ENCODE measurements at places on chromosomes 4 and X.

- no peak for DNase-seq
These were observed 15.2 kb upstream of the PDLIM5 start for GRCh38 chr4:94436512-94436911.

- DNase-seq: no peak
These were observed 15.8 kb upstream of the LDB2 start for GRCh38 chr4:16914208-16914607.

DNA sequence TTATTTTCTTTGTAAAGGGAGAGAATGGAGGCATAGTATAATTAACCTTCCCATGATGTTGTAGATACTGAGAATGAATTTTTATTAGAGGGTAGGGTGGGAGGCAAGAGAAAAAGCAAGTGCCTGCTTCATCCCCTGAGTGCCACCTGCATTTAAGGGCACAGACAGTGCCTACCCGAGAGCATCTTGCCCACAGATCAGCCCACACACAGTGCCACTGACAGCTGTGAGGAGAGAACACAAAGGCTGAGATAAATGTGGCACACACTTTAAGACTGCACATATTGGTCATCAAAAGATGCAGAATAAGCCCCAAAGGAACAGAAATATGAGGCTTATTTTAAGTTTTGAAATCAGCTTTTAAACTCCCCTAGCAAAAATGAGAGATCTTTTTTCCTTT is 250.8 kb downstream of the SLC39A8 start:
- DNase-seq: no peak

DNA sequence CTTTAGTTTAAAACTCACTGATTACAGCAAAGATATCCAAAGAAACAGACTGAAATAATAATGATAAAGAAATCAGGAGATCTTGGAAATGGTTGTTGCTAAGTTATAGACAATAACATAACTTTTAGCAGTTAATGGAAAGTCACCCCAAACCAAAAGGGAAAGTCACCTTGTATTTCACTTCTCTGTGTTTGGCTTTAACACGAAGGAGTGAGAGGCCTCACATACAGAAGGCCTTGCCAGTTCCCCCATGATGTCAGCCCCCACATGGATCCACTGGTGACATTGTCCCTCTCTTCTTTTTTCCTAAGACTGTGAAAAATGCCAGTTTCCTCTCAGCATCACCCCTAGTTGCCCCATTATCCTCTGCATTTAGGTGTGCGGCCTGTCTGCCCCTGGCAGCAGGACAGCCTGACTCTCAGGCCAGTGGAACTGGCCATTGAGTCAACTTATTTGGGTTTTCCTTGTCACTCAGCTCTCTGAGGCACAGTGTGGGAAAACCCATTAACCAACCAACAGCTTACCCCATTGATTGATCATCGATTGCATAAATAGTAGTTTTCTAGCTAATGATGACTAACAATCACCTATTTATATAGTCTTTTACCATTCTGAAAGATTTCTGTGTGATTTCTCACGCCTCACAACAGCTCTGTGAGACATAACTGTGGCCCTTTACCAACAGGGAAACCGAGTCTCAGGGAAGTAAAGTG is 308.1 kb downstream of the PTTG2 start:
- no peak for DNase-seq

- no peak for DNase-seq
These were observed 108.1 kb downstream of the ATG4A start for GRCh38 chrX:108199691-108200090.

DNA sequence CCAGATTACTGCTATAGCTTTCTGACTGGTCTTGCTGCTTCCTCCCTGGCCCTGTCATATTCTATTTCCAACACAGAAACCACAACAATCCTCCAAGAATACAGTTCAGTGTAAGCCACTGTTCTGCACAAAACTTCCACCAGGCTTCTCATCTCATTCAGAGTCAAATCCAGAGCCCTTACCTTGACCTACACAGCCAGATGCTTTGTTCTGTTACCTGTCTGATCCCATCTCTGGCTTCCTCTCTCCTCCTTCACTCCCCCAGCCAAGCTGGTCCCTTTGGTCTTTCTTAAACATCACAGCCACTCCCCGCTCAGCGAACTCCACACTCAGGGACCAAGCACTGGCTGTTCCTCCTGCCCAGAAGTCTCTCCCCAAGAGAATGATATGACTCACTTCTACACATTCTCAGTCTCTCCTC is 84.8 kb upstream of the BMP2K start:
- DNase-seq: no peak

- no peak for DNase-seq
These were observed 38.2 kb downstream of the HTRA3 start for GRCh38 chr4:8307714-8308113.

- no peak for DNase-seq
These were observed 280.3 kb upstream of the INTU start for GRCh38 chr4:127352220-127353113.

DNA sequence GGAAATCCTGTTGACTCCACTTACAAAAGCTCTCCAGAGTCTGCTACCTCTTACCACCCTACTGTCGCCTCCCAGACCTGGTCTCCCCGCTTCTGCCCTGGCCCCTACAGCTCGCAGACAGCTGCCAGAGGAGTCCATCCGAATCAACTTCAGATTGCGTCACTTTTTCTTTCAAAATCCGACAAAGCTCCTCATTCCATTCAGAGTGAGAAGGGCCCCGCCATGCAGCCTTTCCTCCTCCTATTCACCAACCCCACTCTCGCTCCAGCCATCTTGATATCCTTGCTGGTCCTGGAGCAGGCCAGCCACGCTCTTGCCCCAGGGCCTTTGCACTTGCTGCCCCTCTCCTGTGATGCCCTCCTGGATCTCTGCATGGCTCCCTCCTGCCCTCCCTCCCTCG is 5.2 kb upstream of the OPN1LW start:
- DNase-seq: no peak

DNA sequence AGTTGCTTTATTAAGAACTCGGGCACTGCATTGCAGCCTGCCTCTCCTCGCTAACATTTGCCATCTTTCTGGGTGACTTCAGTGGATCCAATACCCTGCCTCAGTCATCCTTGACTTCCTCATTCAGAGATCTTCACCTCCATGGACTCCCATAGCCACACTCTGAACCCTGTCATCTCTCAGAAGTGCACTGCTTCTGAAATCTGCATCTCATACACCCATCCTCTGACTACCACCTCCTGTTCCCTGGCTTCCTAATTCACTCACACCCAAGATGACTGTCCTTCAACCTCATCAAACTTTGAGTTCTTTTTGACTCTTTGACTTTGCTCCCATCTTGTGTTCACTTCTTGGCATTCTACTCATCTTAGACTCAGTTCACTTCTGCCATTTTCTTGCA is 25.3 kb upstream of the CYBB start:
- DNase-seq: no peak

DNA sequence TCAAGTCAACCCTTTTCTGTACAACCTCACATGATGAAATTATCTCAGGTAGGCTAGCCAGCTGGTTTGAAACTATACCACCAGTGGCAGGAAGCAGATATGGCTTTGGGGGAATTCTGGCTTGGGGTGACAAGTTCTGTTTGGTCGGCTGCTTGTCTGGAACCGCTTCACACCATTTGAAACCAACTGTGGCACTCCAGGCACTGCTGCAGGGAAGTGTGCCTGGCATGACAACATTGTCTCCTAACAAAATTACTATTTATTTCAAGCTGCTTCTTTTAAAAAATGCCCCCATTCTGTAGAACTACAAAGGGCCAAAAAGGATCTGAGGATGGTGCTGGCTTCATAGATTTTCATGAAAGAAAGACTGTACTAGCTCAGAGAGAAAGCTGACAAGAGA is 37.1 kb upstream of the GPM6B start:
- DNase-seq: no peak

GRCh38 chr4:83340692-83341343 is 6.2 kb upstream of the HPSE start:
- no peak for DNase-seq

- DNase-seq: no peak
These were observed 94.0 kb downstream of the PHF8 start for GRCh38 chrX:53950130-53950733.

DNA sequence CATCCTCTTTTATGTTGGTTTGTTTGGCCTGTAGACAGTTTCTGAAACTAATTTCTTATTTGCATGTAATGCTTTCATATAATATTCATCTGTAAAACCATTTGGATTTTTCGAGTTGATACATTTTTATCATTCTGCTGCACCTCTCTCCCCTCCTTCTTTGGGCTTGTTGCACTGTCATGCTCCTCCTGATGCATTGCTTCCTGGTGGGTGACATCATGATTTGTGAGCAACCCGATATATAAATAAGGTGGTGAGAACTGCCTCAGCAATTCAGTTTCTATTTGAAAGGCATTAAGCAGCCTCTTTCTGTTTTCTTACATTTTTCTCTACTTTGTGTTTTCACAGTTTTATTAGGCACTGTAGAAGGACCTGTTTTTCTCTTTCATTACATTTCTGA is 515.7 kb downstream of the RPA4 start:
- DNase-seq: no peak

DNA sequence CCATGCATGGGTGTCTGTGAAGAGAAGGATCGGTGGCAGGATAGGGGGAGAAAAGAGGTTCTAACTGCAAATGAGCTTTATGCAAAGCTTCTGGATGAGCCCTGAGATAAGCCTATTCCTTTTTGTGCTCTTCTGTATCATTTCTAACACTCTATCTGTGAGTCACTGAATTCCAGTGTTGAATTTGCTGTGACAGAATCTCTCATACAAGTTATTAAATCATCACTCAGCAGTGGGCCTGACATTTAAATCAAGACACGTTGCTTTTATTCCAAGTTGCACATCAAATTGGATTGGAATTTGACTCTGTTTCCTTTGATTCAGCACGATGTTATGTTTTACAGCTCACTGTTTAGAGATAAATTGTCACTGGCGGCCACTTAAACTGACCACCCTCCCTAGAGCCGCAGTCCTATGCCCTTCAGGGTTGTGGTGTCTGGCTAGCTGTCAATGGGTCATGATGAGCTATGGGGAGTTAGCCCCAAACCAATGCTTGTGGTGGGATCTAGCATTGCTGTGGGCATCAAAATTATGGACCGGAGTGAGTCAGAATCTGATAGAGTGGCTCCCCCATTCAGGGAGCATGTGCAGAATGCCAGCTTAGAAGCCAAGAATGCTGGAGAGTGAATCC is 42.7 kb downstream of the LHFPL1 start:
- no peak for DNase-seq

- DNase-seq: no peak
These were observed 71.3 kb upstream of the GRXCR1 start for GRCh38 chr4:42821230-42821629.

DNA sequence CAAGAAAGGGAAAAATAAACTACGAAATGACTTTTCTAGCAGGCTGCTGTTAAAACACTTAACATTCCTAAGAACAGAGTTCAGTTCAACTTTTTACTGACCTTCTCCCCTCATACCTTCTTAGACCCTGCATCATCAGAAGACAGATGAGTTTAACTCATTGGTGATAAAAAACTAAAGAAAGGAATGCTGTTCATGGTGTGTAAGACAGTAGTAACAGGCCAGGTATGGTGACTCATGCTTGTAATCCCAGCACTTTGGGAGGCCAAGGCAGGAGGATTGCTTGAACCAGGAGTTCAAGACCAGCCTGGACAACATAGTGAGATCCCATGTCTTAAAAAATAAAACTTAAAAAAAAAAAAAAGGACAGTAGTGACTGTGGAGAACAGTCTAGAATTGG is 16.2 kb downstream of the RBM47 start:
- no peak for DNase-seq

GRCh38 chrX:84182516-84182915 is 5.5 kb downstream of the RPS6KA6 start:
- no peak for DNase-seq

DNA sequence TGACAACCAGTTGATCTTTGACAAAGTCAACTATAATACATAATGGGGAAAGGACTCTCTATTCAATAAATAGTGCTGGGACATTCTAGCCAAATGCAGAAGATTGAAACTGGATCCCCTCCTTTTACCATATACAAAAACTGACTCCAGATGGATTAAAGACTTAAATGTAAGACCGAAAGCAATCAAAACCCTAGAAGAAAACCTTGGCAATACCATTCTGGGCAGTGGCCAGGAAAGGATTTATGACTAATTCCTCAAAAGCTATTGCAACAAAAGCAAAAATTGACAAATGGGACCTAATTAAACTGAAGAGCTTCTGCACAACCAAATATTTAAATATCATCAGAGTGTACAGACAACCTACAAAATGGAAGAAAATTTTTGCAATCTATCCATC is 185.1 kb downstream of the NPNT start:
- no peak for DNase-seq

- no peak for DNase-seq
These were observed 40.8 kb upstream of the MAGED1 start for GRCh38 chrX:51852621-51853020.

DNA sequence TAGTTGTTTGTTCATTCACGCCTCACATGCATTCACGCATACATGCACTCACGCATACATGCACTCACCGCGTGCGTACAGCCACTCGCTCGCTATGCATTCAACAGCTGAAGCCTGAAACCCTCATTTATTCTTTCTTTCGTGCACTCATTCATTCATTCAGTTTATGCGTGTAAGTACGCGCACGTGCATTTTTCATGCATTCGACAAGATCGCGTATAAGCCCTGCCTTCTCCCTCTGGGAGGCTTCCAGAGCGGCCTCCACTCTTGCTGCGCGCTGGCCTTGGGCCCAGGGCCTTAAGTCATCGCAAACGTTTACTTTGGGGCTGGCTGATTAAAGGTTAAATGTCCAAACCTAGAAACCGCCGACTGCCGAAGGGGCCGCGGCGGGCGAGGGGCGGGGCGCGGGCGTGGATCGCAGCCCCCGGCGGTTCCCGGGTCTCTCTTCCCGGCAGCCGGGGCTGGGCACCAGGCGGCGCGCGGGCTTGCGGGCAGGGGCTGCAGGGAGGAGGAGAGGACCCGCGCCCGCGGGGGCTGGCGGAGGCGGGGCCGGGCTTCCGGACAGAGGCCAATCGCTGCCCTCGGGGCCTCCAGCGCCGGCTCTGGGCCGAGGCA is at the start of gene GYG2:
TSS of gene GYG2 (plus strand) at position 587 of the 615 bp plus-strand sequence. CDS start 1,259 bp downstream, outside the sequence.
- no peak for DNase-seq

DNA sequence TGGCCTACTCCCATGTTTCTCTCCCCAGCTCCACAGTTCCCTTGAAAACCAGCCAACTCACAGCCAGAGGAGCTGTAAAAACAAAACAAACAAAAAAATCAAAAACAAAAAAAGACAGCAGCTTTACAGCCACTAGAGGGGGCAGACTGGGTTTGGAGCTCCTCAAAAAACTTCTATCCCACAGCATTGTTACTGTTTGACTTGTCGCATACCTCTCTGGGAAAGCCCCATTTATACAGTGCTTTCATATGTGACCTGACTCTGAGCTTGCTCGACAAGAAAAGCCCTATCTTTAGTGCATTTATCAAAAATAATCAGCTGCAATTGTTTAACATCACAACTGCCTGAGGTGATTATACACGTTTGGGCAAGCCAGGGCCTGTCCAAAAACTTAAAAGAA is 21.6 kb downstream of the TSPAN6 start:
- DNase-seq: no peak

- DNase-seq: no peak
These were observed 49.4 kb downstream of the FHL1 start for GRCh38 chrX:136196691-136197155.

Measured in activated CD4-positive, CD25-positive, alpha-beta regulatory T cell treated with anti-CD3 and anti-CD28 coated beads, Interleukin-2, amount 50 U/mL, for 16 hours (primary cell).